ENCODE measurements at places on chromosomes 2 and 18.

DNA sequence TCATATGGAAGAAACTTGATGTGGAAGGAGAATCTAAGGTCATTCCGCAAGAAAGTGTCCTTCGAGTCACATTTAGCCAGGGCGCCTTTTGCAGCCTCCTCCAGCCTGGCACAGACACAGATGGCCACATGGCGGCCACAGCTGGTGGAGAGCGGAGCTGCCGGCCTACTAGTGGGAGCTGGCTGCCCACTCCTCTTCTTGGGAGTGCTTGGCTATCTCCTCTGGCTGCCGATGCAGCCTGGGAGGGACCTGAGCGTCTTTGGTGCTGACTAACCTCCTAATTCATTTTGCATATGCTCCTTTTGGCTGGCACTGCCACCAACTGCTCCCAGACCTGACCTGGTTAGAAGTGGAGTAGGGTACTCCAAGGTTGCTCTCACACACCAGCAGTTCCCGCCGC, 199.3 kb upstream of the MYT1L start:
- DNase-seq = no peak

- DNase-seq = peak; percentile 67
These were observed 119.9 kb upstream of the NDUFV2 start for GRCh38 chr18:8982416-8983183.

DNA sequence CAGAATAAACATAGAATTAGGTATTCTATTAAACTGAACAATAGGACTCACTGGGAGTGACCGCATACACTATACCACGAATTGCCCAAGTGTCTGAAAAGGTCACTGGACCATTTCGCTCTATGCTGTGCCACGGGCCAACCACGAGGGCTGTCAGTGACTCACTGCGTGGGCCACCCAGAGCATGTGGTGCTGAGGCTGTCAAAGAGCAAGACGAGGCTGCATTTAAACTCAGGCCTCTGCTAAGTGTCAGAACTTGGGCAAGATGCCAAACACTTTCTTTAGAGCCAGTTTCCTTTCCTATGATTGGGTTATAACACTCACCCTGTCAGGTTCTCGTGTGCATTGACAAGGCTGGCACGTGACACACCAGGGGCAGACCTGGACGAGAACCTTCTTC, 97.5 kb downstream of the SH3YL1 start:
- no peak for DNase-seq

- no peak for DNase-seq
These were observed 5.3 kb downstream of the MFSD6 start for GRCh38 chr2:190413421-190413820.

GRCh38 chr18:62729487-62730386, 14.4 kb downstream of the PHLPP1 start:
- DNase-seq = no peak

- DNase-seq = no peak
These were observed 232.1 kb downstream of the TMX3 start for GRCh38 chr18:68482815-68483214.

GRCh38 chr2:7934476-7934875, 747.4 kb upstream of the ID2 start:
- no peak for DNase-seq

Data from stomach (tissue), 19 donors.